ENCODE measurements at places on chromosomes 4 and X. TPM values are rescaled to one million over a fixed set of nuclear protein-coding genes. Genes with fewer than 3 reads are reported as not detected.

DNA sequence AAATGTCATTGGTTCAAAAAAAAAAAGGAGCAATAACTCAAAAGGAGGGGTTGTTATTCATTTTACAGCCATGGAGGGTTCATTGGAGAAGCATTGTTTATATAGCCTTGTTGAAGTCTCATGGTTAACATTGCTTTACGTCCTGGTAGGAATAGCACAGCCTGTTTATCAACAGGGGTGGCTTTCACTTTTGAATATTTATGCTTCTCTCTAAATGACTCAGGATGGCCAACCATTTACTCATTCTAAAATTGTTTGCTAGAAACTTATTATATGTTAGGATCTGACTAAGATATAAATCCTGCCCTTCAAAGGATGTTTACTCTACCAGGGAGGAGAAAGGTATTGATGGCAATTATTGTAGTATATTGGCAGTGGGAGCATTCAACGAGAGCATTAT, 534.1 kb upstream of the GALNTL6 start:
- no peak overlapping the region for H3K27ac ChIP-seq
- H3K27me3 ChIP-seq = no peaks in the 10 kb centered on the region
- H3K4me1 ChIP-seq = no peaks in the 10 kb centered on the region
- no peaks in the 10 kb centered on the region for H3K36me3 ChIP-seq
- H3K4me3 ChIP-seq = no peak overlapping the region

GRCh38 chr4:110344165-110344564, 131.8 kb upstream of the ENPEP start:
- no peaks in the 10 kb centered on the region for H3K4me1 ChIP-seq
- no peaks in the 10 kb centered on the region for H3K27me3 ChIP-seq
- no peak overlapping the region for H3K27ac ChIP-seq
- no peak for DNase-seq

- no peak for DNase-seq
- H3K4me1 ChIP-seq = peaks cover 16% of the 10 kb centered on the region
Measured at GRCh38 chrX:30887721-30888120, 1.3 kb downstream of the TAB3 start.

DNA sequence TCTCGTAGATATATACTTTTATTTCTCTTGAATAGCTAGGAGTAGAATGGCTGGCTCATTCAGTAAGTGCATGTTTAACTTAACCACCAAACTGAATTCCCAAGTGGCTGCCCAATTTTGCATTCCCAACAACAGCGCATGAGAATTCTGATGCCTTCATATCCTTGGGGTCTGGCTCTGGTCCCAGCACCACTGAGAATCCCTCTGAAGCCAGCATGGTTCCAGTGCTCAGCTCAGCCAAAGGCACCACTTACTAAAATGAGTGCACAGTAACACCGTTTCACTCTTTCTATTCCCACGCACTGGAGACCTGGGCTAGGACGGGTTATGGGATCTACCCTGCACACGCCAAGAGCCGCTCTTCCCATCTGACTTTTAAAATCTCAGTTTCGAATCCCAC, 60.4 kb downstream of the CASP3 start:
- no peaks in the 10 kb centered on the region for H3K27me3 ChIP-seq
- peaks cover 9% of the 10 kb centered on the region for H3K4me1 ChIP-seq
- no peak overlapping the region for H3K27ac ChIP-seq

- no peak for DNase-seq
- peak overlapping the region; percentile 84 for H3K4me3 ChIP-seq
- H3K4me1 ChIP-seq = peaks cover 16% of the 10 kb centered on the region
- H3K36me3 ChIP-seq = no peaks in the 10 kb centered on the region
- no peaks in the 10 kb centered on the region for H3K27me3 ChIP-seq
Measured at GRCh38 chr4:102759831-102760644, 730 bp downstream of the MANBA start.

DNA sequence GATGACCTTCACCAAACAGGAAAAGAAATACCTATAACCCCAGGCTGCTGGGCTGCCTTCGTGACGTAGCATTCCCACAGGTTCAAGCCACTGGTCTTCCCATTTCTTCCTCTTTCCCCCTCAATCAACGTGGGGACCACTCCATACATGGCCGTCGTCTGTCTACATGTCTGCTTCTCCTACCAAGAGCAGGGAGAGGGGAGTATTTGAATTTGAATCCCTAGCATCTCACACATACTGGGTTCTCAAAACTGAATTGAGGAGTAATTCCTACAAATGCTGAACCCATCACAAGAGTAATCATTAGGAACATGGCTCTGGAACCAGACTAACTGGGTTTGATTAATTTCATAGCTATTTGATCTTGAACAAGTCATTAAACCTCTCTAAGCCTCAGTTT, 17.3 kb downstream of the GPC3 start:
- no peaks in the 10 kb centered on the region for H3K36me3 ChIP-seq
- peaks cover 6% of the 10 kb centered on the region for H3K27me3 ChIP-seq
- no peak overlapping the region for H3K27ac ChIP-seq
- no peaks in the 10 kb centered on the region for H3K4me1 ChIP-seq

- H3K36me3 ChIP-seq = no peaks in the 10 kb centered on the region
- H3K4me1 ChIP-seq = no peaks in the 10 kb centered on the region
- no peak for DNase-seq
- no peak overlapping the region for H3K27ac ChIP-seq
Measured at GRCh38 chrX:13463608-13464007, 105.8 kb upstream of the EGFL6 start.

GRCh38 chrX:133921764-133922389, 63.5 kb downstream of the GPC3 start:
- peak; percentile 1 for DNase-seq
- H3K36me3 ChIP-seq = no peaks in the 10 kb centered on the region

DNA sequence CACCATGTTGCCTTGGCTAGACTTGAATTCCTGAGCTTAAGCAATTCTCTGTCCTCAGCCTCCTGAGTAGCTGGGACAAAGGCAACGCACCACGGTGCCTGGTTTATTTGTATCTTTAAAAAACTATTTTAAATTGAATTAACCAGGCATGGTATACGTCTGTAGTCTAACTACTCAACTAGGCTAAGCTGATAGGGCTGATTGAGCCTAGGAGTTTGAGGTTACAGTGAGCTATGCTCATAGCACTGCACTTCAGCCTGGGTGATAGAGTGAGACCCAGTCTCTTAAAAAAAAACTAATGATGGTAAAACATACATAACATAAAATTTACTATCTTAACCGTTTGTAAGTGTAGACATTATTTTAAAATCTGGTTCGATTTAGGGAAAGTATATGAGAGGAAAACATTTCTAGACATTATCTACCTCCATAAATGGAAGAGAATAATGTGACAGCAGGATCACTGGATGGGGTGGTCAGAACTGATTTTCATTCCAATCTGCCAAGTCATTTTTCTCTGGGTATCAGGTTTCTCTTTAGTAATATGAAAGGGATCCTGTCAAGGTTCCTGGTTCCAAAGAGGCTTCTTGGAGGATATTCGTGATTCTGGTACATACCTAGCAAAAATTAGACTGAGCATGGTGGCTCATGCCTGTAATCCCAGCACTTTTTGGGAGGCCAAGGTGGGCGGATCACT, 8.7 kb upstream of the ITGB1BP2 start:
- H3K27me3 ChIP-seq = no peaks in the 10 kb centered on the region

GRCh38 chr4:180437601-180438000, 1805.6 kb upstream of the TENM3 start:
- DNase-seq = no peak
- H3K27ac ChIP-seq = no peak overlapping the region
- no peaks in the 10 kb centered on the region for H3K27me3 ChIP-seq
- H3K36me3 ChIP-seq = no peaks in the 10 kb centered on the region
- no peak overlapping the region for H3K4me3 ChIP-seq

GRCh38 chr4:86484241-86484640, 109.9 kb upstream of the PTPN13 start:
- no peaks in the 10 kb centered on the region for H3K4me1 ChIP-seq
- H3K36me3 ChIP-seq = no peaks in the 10 kb centered on the region
- no peak overlapping the region for H3K27ac ChIP-seq
- no peak for DNase-seq

DNA sequence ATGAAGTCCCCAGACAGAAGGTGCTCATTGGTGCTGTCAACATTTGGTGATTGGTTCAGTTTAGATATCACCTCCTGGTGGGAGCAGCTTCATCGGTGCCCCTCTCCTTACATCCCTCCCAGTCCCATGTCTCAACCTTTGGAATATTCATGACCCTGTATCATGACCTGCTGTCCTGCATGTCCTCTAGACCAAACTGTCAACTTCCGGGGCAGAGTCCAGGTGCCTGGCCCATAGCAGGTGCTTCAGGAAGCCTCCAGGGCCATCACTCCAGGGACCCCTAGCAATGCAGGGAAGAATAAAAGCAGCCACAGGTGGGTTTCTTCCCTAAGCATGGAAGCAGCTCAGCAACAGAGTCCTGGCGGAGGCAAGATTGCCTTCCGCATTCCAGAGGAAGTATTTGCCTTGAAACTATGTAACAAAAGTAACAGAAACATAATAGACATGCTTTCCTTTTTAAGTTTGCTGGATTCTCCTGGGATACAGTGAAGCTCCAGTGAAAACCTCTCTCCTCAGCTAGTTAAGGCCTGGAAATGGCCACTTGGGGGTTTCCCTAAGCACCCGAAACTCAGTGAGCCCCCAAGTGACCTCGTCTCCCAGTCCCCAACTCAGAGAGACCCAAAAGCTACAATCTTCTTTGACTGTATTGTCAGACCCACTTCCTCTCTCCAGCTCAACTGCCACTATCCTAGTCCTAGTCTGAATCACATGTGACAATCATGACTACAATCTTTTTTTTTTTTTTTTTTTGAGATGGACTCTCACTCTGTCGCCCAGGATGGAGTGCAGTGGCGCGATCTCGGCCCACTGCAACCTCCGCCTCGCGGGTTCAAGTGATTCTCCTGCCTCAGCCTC, 1.3 kb upstream of the ATP6AP1 start:
- H3K4me3 ChIP-seq = no peak overlapping the region
- H3K4me1 ChIP-seq = peaks cover 29% of the 10 kb centered on the region
- no peaks in the 10 kb centered on the region for H3K27me3 ChIP-seq
- H3K36me3 ChIP-seq = peaks cover 7% of the 10 kb centered on the region
- no peak overlapping the region for H3K27ac ChIP-seq

- H3K36me3 ChIP-seq = no peaks in the 10 kb centered on the region
- H3K27ac ChIP-seq = no peak overlapping the region
- H3K4me1 ChIP-seq = no peaks in the 10 kb centered on the region
- no peak overlapping the region for H3K4me3 ChIP-seq
Measured at GRCh38 chr4:71602289-71602900, 181.5 kb downstream of the GC start.

GRCh38 chr4:23153076-23153475, 460.3 kb downstream of the GBA3 start:
- H3K4me3 ChIP-seq = no peak overlapping the region
- no peak overlapping the region for H3K27ac ChIP-seq
- no peaks in the 10 kb centered on the region for H3K36me3 ChIP-seq
- no peaks in the 10 kb centered on the region for H3K4me1 ChIP-seq
- H3K27me3 ChIP-seq = no peaks in the 10 kb centered on the region

DNA sequence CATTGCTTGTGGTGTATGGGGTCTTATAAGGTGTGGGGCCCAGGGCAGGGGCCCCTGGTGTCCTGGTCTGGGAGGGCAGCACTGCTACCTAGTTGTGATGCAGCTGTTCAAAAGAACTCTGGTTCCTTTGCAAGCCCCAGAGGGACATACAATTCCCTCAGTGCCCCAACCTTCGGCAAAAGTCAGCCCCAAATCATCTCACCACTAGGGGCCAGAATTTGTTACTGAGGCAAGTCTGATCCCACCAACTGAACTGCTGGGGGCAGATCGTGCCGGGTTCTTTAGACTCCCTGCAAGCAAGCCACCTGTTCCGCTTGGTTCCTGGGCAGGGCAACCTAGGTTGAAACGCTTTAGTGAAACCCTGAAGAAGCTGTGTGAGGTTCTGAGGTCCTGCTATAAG, 180.1 kb upstream of the S100G start:
- no peaks in the 10 kb centered on the region for H3K27me3 ChIP-seq
- no peak overlapping the region for H3K27ac ChIP-seq
- no peaks in the 10 kb centered on the region for H3K4me1 ChIP-seq
- DNase-seq = no peak
- H3K4me3 ChIP-seq = no peak overlapping the region
- no peaks in the 10 kb centered on the region for H3K36me3 ChIP-seq

GRCh38 chr4:108172231-108172752, 3.6 kb upstream of the LEF1 start:
- H3K27me3 ChIP-seq = peaks cover 7% of the 10 kb centered on the region
- H3K27ac ChIP-seq = peak overlapping the region; percentile 10
- peak overlapping the region; percentile 85 for H3K4me3 ChIP-seq

DNA sequence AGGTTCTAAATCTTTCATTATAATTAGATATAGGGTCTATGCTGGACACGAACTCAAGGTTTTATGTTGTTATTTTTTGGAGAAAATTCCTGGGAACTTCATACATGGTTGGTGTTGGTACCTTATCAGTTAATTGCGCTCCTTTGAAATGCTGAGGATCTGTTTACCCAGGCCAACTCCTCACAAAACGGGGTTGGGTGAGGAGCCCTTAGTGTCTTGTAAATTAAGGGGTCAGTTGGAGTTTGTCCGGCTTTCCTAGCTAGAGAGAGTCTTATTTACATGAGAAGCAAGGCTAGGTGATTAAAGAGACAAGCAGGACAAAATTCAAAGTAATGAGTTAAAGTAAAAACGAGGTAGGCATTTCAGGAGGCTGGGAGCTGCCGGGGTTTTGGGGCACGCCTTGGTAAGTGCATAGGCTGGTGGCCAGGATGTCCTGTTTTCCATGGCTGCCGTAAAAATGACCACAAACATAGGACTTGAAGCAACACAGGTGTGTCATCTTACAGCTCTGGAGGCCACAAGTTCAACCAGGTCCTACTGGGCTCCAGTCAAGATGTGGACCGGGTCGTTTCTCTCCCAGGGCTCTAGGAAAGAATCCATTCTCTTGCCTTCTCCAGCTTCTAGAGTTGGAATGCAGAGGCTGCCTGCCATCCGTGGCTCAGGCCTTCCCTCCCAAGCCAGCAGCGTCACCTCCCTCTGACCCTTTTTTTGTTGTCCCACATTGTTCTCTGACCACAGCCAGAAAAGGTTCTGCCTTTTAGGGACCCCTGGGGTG, 19.8 kb downstream of the PSAPL1 start:
- no peak for DNase-seq
- H3K36me3 ChIP-seq = no peaks in the 10 kb centered on the region
- no peak overlapping the region for H3K27ac ChIP-seq
- H3K4me1 ChIP-seq = no peaks in the 10 kb centered on the region

GRCh38 chrX:46178763-46179162, 366.5 kb downstream of the ZNF674 start:
- H3K27ac ChIP-seq = no peak overlapping the region
- no peaks in the 10 kb centered on the region for H3K27me3 ChIP-seq
- no peak for DNase-seq
- no peaks in the 10 kb centered on the region for H3K36me3 ChIP-seq
- no peak overlapping the region for H3K4me3 ChIP-seq

DNA sequence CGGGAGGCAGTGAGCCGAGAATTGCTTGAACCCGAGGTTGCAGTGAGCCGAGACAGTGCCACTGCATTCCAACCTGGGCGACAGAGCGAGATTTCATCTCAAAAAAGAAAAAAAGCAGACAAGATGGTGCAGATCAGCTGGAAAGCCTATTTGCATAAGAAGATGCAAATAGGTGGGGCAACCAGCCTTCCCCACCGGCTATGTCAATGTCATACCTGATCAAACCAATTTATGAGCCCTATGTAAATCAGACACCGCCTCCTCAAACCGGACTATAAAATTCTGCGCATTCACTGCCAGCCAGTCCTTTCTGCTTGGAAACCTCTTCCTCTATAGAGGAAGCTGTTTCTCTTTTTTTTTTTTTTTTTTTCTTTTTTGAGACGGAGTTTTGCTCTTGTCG, 64.5 kb upstream of the CHRNA9 start:
- H3K27ac ChIP-seq = no peak overlapping the region
- H3K27me3 ChIP-seq = no peaks in the 10 kb centered on the region
- peaks cover 19% of the 10 kb centered on the region for H3K4me1 ChIP-seq
- H3K36me3 ChIP-seq = no peaks in the 10 kb centered on the region
- no peak for DNase-seq

Gene DDIT4L
- not detected for total RNA-seq

Gene UGT2B15
- not detected for total RNA-seq

Gene SHROOM3
- not detected for total RNA-seq

Gene STBD1
- total RNA-seq = not detected

Gene YIPF7
- not detected for total RNA-seq

Gene SLITRK4
- total RNA-seq = 0.06 TPM

Gene TMEM255A
- not detected for total RNA-seq
